ENCODE measurements at places on chromosomes 5 and 9.
A peak's percentile ranks its signal among the peaks of the same experiment; 100 is the strongest.

DNA sequence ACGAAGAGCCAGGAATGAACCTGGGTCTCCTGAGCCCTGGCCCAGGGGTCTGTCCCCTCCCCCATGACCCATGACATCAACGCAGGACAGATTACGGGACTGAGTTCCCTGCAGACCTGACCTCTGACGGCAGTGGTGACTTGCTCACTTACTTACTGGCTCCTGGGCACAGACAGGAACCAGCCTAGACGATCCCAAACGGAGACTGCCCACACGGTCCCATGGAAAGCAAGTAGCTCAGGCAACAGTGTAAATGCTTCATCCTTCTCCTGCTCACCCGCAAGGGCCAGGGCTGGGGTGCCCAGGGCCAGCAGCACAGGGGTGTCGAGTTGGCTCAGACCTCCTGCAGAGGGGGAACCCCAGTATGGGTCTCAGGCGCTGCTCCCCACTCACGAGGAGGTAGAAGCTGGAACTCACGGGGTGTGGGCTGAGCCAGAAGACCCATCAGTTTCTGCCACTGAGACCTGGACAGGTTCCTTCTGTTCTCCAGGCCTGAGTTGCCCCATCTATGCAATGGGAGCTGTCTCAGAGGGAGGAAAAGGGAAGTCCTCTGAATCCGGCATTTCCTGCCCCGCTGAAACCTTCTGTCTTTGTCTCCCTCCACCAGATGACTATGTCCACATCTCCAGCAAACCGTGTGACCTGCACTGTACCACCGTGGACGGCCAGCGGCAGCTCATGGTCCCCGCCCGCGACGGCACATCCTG lies 5.6 kb downstream of the ADAMTSL2 start:
- DNase-seq: peak; percentile 58

GRCh38 chr9:134723037-134723436 lies 81.4 kb downstream of the COL5A1 start:
- no peak for DNase-seq

GRCh38 chr9:138010861-138011260 lies 133.3 kb downstream of the CACNA1B start:
- no peak for DNase-seq

DNA sequence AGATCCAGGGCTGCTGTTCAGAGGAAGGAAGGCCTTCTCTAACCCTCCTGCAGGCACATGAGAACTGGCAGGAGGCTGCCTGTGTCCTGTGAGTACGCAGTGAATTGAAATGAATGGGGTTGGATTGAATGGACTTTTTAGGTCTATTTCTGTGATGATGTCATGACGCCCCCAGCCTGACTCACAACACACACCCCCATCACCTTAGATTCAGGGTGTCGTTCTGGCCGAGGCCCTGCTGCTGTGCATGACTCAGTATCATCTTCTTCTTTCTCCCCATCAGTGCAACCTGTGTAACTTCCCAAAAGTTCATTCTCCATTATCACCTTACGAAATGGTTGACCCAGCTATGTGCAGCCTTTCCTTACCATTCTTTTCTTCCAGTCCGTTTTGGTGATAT lies 5.4 kb downstream of the PCAT7 start:
- no peak for DNase-seq

DNA sequence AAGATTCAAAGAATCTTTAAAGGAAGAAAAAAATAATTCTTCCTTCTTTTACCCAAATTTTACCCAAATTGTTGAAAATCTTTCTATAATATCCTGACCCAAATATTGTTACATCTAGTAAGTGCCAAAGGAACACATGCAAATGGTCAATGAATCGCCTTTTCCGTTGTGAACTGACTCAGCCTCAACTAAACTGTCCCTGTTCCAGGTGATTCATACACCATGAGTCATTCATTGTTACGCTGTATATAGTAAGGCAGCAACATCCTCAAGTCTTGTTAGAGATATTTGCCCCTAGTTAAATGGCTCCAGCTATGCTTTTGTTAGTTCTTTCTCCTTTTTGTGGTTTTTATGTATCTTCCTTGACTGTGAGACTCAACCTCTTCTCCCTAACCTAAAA lies 9.7 kb downstream of the PTGER4 start:
- peak; percentile 31 for DNase-seq

- no peak for DNase-seq
Measured at GRCh38 chr9:136307215-136307750, 3.4 kb upstream of the CCDC187 start.
